ENCODE measurements at places on chromosomes 4 and X.

GRCh38 chr4:53818104-53818503 lies 226.8 kb upstream of the LNX1 start:
- no peak for DNase-seq

DNA sequence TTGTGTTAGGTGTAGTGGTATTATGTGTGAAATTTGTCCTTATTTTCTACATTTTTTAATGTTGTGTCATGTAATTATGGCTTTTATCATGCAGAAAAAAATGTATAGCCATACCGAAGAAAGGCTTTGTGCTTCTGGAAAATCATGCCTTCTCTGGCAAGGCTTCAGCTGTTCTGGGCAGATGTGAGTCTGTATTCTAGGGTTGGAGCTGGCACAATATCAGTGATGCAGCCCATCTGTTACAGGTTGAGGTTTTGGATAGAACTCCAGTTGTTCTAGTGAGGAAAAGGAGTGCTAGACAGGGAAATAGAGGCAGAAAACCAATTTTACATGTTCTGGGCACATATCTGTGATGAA lies 44.8 kb upstream of the PRSS12 start:
- no peak for DNase-seq

DNA sequence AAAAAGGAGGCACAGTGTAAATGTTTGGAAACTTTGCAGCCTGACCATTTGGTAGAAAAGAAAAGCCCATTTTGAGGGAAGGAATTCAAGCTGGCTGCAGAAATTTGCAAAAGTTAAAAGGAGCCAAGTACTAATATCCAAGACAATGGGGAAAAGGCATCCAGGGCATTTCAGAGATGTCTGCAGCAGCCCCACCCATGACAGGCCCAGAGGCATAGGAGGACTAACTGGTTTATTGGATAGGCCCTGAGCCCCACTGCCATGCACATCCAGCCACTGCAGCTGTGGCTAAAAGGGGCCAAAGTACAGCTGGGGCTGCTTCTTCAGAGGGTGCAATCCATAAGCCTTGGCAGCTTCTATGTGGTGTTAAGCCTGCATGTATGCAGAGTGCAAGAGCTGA lies 104.9 kb downstream of the HS3ST1 start:
- DNase-seq = no peak

DNA sequence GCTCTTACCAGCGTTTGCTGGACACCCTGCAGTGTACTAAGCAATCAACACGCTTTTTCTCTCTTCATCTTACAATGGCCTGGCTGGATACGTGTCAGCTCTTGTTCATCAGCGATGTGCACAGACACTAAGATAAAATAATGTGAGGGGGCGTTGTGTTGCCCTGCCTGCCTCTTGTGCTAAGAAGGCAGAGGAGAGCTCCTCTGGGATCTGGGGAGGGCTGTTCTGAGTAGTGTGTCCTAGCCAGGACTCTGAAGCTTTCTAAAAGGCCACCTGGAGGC lies 49.7 kb downstream of the NELFA start:
- DNase-seq = no peak

- no peak for DNase-seq
Measured at GRCh38 chr4:156419080-156419685, 465.5 kb upstream of the CTSO start.

GRCh38 chrX:150842198-150842685 lies 56.2 kb downstream of the CD99L2 start:
- DNase-seq = no peak

Data from stimulated activated CD4-positive, alpha-beta T cell treated with anti-CD3 and anti-CD28 coated beads, Interleukin-15, amount 100 ng/mL, for 48 hours (primary cell).